Cerebellum (tissue), 4 donors: ENCODE measurements at places on chromosomes 6 and 20. TPM values are rescaled to one million over a fixed set of nuclear protein-coding genes. Genes with fewer than 3 reads are reported as not detected.

GRCh38 chr20:51014797-51015722 is 7.8 kb downstream of the KCNG1 start:
- DNase-seq = peak; percentile 50

- DNase-seq = peak; percentile 71
Observed at GRCh38 chr6:127514773-127515227, 4.3 kb downstream of the MTCL3 start.

GRCh38 chr6:147142684-147143245 is 61.5 kb upstream of the STXBP5 start:
- no peak for DNase-seq

- no peak for DNase-seq
Observed at GRCh38 chr6:159400826-159401225, 231.6 kb downstream of the FNDC1 start.

GRCh38 chr6:26311385-26312095 is 53.5 kb upstream of the BTN3A2 start:
- peak; percentile 56 for DNase-seq

BANF2 gene
- not detected for total RNA-seq
